Stimulated activated CD4-positive, alpha-beta T cell treated with anti-CD3 and anti-CD28 coated beads, Interleukin-2, amount 100 ng/mL, for 48 hours (primary cell): ENCODE measurements at places on chromosomes 3 and 15.

DNA sequence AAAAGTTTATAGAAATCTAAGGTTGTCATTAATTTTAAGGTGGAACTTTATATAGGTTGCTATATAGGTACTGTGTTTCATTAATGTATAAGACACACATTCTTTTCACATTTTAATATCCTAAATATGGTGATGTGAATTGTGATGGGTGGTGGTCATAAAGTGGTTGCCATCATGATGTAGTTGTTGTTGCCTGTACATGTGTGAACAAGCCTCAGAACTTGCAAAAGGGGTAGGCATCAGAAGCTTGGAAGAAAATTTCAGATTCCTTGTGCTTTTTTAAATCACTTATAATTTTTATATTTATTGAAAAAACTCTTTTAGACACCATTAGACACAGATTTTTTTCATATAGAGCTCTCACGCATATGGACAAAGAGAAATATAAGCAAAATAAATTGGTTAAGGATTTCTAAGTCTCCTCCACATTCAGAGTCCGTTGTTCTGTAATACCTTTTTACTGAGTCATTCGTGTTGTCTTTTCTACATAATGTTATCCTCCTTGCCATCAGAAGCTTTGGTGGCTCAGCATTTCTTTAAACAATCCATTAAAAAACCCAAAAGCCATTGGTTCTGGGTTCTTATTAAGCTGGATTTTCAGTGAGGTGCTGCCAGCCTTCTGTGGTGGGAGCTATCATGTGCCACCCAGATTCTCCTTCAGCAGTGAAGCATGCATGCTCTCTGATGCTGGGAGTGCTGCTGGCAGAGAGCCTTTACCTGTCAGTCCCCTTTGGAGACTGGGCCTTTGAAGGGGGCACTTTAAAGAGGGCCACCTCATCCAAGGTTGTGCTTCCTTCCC is 140.4 kb upstream of the GALNT15 start:
- no peak for DNase-seq

DNA sequence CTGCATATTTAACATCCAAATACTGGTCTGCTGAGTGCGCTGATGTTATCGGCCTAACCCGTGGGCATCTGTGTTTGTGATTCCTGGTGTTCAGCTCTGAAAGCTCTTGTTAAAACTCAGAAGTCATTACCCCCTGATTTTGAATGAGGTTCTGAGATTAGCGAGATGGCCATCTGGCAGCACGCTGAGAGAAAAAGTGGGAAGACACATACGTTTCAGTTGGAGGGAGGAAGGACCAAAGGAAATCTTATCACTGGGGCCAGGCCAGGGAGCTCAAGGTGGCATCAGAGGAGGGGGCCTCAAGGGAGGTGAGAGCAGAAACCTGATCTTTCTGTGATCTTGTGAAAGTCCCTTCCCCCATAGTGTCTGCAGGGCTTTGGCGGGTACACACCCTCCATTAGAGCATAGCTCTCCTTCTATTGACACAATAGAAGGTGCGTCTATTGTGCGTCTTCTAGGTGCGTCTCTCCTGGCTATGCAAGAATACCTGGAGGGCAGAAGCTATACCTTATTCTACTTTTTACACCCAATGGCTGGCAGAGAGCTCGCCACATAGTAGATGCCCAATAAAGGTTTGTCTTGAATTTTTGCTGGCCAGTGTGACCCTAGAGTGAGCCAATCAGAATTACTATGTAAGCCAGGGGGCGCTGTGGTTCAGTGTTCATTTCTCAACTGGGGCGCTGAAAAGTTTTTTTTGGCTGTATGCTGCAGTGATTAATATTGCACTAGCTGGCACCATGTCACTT is 182.4 kb downstream of the SHQ1 start:
- peak; percentile 66 for DNase-seq

DNA sequence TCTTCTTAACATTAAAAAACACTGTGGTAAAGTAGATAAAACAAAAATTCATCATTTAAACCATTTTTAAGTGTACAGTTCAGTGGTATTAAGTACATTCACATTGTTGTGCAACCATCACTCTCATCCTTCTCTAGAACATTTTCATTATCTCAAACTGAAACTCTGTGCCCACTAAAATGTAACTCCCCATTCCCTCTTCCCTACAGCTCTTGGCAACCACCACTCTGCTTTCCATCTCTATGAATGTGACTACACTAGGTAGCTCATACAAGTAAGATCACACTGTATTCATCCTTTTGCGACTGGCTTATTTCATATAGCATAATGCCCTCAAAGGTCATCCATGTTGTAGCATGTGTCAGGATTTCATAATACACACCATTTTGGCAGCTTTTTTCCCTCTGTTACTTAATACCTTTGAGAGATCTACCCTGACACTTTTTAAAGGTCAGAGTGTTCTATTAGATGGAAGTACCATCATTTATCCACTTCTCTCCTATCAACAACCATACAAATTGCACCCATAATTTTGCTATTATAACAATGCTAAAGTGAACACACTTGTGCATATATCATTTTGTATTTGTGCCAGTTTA is 42.9 kb upstream of the FRMD4B start:
- DNase-seq = no peak

GRCh38 chr3:139954146-139954860 is 19.3 kb downstream of the CLSTN2 start:
- DNase-seq = no peak

- DNase-seq = peak; percentile 78
Observed at GRCh38 chr3:187740421-187741399, 4.6 kb downstream of the BCL6 start.

DNA sequence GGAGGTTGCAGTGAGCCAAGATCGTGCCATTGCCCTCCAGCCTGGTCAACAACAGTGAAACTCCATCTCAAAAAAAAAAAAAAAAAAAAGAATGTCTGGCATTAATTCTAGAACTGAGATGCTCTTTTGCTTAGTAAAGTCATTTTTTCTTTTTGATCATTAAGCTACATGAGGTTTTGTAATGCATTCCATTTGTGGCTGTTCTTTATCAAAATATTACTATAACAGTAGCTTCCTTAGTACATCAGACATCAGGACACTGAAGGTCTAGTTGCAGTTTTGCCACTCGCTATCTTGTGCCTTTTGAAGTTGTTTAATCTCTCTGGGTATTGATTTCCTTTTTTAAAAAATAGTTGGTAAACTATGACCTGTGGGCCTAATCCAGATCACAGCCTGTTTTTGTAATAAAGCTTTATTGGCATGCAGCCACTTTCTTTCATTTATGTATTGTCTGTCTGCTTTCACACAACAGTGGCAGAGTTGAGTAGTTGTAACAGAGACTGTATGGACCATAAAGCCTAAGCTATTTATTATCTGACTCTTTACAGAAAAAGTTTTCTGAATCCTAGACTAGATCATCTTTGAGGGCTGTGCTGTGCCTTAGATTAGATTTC is 76.6 kb downstream of the SLC25A26 start:
- no peak for DNase-seq

DNA sequence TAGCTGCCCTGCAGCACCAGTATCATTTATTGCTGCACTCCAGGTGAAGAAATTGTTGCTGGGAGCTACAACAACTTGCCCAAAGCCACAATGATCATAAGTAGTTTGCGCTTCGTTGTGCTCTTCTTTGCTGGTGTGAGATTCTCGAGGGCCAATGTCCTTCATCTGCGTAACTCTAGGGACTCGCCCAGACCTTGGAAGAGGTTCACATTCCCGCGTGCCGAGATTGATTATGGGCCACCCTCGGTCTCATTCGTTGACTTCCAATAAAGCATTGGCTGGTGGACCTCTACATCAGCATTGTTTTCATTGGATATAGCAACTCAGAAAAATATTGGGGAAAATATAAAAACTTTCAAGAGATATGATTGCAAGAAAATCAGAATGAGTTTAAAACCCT is 423 bp upstream of the PHLDB2 start:
- no peak for DNase-seq

- no peak for DNase-seq
Observed at GRCh38 chr15:88615303-88616107, 5.6 kb upstream of the AEN start.

DNA sequence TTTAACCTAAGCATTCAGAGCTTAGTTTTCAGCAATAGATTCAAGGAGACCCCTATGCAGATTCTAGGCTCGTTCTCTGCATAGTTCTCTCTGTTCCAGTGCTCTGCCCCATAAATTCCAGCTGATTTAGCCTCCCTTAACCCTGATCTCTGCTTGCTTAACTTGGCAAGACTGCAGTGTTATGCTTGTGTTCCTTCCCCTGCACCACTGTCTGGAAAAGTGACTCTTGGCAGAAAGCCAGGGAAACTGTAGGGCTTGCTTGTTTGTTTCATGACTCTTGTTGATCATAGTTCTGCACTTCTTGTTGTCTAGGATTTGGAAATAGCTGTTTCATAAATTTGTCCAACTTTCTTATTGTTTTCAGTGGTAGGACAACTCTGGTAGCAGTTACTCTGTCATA is 40.1 kb downstream of the ANAPC13 start:
- DNase-seq = no peak

DNA sequence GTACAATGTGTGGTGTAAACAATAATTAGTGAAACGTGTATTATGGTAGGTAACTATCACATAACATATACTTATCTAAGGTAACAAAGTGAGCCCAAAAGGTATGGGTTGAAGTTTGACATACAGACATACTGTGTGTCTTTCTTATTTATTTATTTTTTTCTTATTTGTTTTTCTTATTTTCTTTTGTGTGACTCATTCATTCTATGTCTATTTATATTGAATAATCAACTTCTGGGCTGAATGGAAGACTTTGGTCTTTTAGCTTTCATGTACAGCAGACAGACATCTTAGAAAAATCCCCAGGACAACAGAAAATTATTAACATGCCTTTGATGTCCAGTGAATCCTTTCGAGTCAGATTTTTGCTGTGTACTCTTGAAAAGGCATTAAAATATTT is 200.3 kb upstream of the SLC2A2 start:
- DNase-seq = no peak

GRCh38 chr15:100100926-100101325 is 240.8 kb downstream of the ADAMTS17 start:
- no peak for DNase-seq

GRCh38 chr15:101406526-101407195 is 82.8 kb downstream of the PCSK6 start:
- no peak for DNase-seq

GRCh38 chr15:91007266-91007665 is 12.9 kb upstream of the PRC1 start:
- no peak for DNase-seq

- DNase-seq = no peak
Observed at GRCh38 chr3:188432802-188433520, 279.0 kb downstream of the LPP start.

GRCh38 chr3:36429986-36430485 is 49.7 kb downstream of the STAC start:
- DNase-seq = no peak

DNA sequence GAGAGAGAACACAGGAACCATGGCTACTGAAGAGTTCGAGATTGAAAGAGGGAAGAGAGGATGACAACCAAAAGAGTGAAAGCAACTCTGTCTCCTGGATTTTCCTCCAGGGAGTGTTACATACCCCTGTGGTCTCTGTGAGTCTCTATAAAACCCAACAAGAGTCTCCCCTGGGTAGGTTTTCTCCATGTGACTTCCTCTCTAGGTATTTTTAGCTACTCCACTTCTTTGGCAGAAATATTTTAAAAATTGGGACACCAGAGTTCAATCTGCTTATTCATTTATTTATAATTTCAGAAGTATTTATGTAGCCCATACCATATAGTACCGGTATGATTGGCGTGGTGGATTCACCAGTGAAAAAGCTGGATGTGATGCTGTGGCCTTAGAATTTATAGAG is 671.7 kb upstream of the NR2F2 start:
- no peak for DNase-seq

DNA sequence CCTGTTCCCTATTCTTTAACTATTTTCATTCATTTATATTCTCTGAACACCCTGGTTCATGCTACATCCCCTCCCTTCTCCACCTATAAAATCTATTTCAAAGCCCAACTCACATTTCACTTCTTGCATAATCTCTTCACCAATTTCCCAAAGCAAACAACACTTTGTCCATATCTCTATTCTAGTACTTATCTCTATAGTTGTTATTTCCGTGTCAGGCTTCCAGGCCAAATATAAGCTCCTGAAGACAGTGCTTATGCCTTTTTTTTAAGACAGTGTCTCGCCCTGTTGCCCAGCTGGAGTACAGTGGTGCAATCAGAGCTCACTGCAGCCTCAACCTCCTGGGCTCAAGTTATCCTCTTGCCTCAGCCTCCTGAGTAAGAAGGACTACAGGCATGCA is 43.6 kb downstream of the DNAH12 start:
- no peak for DNase-seq

- DNase-seq = no peak
Observed at GRCh38 chr3:101801174-101801573, 22.2 kb downstream of the NXPE3 start.

GRCh38 chr3:149554826-149555225 is 80.3 kb downstream of the TM4SF4 start:
- no peak for DNase-seq

GRCh38 chr15:38354315-38354929 is 99.5 kb upstream of the FAM98B start:
- peak; percentile 43 for DNase-seq

DNA sequence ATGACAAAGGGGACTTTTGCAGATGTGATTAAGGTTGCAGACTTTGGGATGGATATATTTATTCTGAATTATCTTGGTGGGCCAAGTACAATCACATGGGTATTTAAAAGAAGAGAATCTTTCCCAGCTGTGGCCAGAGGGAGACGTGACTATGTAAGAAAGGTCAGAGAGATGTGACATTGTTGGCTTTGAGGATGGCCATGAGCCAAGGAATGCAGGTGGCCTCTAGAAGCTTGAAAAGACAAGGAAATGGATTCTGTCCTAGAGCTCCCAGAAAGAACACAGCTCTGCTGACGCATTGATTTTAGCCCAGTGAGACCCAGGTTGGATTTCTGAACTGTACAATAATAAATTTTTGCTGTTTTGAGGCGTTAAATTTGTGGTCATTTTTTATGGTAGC is 616.0 kb upstream of the TBL1XR1 start:
- DNase-seq = no peak

DNA sequence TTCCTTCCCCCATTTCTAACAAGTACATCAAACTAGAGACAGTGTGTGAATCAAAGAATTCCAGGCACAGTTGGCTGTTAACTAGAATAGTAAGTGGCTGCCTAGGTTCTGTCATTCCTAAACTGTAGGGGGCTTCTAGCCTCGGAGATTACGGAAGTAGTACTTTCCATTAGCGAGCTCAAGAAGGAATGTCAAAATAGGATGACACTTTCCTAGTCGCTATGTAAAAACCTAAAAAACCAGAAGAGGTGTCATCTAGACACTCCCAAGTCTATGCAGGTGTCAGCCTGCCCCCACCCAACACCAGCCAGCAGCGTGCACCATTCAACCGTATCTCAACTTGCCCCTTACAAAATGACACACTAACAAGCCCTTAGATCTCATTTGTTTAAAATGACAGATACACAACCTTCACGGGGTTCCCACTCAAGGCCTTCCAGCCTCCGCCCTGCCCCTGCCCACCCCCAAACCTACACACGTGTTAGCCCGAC is 874 bp downstream of the INO80 start:
- no peak for DNase-seq
